Activated CD4-positive, alpha-beta T cell treated with anti-CD3 and anti-CD28 coated beads, Interleukin-2, amount 50 U/mL, for 48 hours (primary cell): ENCODE measurements at places on chromosomes 2 and 18.
A peak's percentile ranks its signal among the peaks of the same experiment; 100 is the strongest.

DNA sequence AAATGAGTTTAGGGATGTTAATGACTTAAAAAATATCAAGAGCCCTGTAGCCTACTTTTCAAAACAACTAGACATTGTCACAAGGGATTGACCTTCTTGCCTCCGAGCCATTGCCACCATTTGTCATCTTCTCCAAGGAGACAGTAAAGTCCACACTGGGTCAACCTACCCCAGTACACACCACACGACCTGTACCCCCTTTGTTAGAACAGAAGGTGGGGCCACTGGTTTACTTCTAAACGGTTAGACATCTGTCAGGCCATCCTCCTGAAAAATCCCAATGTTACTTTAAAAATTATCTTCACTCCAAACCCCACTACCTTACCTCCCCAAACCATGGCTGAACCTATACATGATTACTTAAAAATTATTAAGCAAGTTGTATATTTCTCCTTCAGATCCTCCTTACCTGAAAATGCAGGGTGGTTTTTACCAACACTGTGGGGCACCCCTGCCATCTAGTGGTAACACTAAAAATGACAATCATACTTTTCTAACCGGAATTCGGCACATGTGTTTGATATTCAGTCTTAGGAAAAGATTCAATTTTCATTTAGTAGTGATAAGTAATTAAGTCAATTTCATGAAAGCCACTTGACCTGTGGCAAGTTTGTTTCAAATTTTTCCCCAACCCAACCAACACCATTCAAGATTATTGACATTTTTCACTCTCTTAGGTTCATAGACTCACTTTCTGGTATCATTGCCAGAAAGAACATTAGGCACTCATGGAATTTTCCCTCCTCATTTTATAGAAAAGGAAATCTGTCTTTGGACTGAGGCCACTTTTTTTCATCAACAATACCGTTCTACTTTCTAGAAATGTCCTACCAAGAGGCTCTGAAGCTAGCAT, 265.3 kb upstream of the PKDCC start:
- peak; percentile 16 for DNase-seq

- no peak for DNase-seq
These were observed 264.7 kb upstream of the SLC14A2 start for GRCh38 chr18:45350404-45351156.

DNA sequence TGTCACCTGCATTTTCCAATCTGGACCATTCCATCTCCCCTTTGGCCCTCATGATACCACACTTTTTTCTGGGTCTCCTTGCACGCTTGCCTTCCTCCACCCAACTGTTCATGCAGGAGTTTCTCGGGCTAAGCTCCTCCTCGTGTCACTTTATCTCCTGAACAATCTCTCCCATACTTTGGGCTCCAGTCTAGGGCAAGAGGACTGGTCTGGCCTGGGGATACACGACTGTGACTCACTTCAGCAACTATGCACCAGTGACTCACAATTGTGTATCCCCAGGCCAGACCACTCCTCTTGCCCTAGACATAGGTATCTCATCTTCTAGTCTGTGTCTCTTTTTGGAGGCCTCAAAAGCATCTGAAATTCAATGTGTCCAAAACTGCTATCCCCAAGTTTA, 149.4 kb upstream of the PTPRM start:
- DNase-seq, result no peak

DNA sequence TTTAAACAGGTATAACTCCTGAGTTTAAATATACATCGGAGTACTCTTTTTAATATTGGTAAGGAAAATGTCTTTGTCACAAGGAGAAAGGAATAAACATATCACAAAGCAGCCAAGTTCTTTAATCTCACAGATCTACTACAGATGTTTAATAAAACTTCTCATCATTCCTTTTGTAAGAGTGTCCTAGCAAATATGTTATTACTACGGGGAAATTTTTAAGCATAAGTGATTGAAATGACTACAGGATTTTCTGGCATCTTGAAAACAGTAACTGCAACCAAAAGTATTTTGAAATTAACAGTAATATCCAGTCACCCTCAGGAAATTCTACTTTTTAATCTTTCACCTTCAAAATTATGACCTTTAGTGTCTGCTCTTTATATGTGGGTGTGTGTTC, 403.1 kb downstream of the IRS1 start:
- no peak for DNase-seq

- DNase-seq, result no peak
These were observed 8.6 kb upstream of the AGPS start for GRCh38 chr2:177383935-177384334.

DNA sequence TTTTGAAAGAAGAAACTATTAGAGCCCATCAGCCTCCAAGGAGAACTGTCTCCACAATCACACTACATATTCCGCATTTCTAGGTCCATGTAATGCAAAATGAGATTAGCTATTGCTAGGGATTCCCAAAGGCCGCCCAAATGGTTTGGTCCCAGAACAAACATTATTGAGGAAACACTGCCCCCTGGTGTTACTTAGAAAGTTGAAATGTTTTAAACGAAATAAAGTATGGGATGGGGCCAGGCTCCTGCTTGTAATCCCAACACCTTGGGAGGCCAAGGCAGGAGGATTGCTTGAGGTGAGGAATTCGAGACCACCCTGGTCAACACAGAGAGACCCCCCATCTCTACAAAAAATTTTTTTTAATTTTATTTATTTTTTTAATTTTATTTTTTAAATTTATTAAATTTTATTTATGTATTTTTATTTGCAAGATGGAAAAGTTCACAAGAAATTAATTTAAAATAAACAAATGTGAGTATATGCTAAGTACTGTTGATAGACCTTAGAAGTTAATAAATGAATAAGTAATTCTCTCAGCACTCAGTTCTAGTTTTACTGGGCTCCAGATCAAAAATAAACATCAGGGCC, 5.5 kb downstream of the NHEJ1 start:
- no peak for DNase-seq

DNA sequence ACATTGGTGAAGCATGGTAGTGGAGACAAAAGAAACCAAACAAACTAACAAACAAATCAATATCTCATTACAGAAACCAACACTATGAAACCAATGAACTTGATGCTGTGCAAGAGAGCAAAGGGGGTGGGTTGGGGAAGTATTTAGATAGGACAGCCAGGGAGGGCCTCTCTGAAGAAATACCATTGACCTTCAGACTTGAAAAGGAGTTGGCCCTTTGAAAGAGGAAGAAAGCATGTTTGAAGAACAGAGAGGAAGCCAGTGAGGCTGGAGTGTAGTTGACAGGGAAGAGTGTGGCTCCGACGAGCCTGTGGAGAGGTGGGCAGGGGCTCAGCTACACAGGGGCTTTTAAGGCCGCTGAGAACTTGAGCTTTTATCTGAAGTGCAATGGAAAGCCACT, 151.0 kb upstream of the GATA6 start:
- no peak for DNase-seq

- DNase-seq, result no peak
These were observed 117.6 kb downstream of the FAM124B start for GRCh38 chr2:224284134-224284946.

DNA sequence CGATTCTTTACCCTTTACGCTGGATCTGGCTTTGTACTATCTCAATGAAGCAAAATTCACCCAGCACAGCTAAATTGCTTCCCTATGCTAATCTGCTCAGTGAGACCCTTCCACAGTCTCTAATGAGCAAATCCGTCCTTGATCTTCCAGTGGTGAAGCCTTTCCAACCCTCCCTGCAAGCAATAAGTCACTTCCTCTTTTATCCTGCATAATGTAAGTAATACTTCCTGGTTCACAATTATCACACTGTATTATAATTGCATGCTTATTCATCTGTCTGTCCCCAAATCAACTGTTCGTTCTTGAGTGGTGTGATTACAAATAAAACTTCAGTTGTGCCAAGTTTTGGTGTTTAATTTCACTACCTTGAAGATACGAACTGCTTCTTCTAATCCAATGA, 404.0 kb downstream of the ADCYAP1 start:
- DNase-seq, result no peak

GRCh38 chr2:214699236-214699635, 110.2 kb downstream of the BARD1 start:
- no peak for DNase-seq

DNA sequence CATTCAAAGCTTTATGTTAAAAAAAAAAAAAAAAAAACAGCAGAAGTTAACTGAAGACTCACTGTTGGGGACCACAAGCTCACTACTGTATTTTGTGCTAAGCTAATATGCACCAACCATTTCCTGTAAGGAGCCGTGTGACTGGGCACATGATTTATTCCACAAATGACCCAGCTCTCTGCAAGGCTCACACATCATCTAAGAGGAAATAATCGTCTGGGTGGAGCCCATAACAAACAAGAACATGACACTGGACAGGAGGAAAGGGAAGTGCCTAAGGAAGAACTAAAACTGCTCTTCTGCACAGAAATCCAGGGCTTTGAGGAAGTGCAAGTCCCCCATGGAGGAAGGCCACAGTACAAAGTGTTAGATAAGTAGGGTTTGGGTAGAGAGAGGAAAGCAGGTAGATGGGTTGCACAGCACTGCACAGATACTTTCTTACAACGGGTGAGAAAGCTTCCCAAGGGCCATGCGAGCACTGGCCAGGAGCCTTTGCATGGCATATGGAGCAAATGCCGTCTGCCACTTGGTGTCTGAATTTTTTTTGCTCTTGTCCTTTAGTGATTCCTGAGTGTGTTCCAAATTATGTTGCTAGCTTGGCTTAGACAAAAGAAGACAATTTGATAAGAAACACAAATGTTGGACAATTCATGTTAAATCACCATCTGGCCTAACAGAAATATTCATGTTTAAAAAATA, 24.4 kb downstream of the NFE2L2 start:
- no peak for DNase-seq

DNA sequence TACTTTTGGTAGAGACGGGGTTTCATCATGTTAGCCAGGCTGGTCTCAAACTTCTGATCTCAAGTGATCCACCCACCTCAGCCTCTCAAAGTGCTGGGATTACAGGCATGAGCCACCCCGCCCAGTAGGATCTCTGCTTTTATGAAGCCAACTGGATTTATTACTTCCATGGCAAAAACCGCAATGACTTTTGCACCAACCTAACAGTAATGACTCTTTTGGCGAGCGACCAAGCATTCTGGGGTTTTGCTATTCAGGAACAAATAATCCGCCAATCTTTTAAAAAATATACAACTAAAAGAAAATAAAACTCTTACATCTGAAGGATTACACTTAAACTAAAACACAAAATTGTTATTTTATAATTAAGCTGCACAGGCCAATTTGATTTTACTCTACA, 260.6 kb downstream of the ZEB2 start:
- no peak for DNase-seq

DNA sequence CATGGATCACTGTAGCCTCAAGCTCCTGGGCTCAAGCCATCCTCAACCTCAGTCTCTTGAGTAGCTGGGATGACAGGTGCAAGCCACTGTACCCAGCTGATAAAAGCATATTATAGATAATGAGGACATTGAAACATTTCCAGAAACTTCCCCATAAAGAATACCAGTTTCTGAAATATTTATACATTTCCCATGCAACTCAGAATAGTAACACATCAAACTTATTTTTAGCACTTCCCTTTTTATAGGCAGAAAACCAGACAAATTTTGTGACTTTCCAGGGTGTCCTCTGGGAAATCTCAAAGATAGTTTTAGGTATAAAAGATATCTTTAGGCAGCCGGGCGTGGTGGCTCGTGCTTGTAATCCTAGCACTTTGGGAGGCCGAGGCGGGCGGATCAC, 25.1 kb upstream of the DPYSL5 start:
- no peak for DNase-seq

DNA sequence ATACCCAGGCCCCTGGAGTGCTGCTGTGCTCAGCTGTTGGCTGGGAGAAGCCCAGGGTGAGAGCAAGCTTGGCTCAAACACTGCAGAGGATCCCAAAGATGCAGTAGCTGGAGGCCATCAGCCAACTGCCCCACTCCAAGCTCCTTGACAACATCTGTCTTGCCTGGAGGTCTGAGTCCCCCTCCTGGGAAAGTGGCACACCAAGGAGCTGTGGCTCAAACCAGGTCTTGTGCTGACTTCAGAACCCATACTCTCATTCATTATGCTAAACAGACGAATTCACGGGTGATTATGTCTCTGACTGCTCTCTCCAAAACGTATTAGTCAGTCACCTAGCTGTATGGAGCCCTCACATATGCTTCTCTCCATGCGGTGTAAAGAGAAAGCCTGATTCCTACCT, 206.1 kb downstream of the TTC32 start:
- DNase-seq, result no peak

GRCh38 chr2:172241222-172241621, 138.5 kb upstream of the DLX2 start:
- DNase-seq, result no peak

GRCh38 chr2:174902506-174903263, 102.5 kb downstream of the CHN1 start:
- DNase-seq, result no peak

GRCh38 chr2:232415736-232416520, 9.3 kb downstream of the ALPG start:
- no peak for DNase-seq

DNA sequence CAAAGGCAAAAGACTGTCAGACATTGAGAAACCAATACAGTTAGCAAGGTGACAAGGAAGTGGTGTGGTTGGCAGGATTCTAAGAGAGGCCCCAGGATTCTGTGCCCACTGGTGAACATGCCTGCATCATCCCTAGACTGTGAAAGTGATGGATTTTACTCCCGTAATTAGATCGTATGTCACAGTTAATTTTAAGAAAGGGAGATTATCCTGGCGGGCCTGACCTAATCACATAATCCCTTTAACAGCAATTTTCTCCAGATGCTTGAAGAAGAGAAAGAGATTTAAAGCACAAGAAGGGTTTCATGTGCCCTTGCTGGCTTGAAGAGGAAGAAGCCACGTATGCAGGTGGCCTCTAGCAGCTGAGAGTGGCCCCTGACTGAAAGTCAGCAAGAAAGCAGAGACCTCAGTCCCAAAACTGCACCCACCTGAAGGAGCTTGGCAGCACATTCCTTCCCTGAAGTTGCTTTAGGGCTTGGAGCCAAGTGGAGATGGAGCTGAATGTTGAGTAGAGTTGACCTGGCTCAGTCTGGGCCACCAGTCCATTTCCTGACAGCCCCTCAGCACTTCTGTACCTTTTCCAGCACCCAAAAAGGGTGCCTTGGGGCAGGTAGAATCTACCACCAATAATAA, 49.1 kb downstream of the GTF3C3 start:
- DNase-seq, result no peak

DNA sequence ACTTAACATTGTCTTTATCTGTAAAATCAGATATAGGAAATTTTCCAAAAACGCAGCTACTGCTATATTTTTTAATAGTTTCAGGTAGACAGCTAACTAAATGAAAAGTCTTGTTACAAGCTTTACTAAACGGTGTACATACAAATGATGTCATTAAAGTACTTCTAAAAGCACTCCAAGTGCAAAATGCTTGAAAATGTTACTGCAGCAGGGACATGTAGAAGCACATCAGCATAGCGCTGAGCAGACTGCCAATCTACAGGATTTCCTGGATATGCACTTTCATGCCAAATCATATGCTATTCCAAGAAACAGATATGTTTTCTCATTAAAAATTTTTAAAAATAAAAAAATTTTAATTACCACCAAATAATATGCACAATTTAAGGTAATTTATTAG, 61.7 kb downstream of the SMAD2 start:
- no peak for DNase-seq

- DNase-seq, result no peak
These were observed 25.2 kb upstream of the RGPD4 start for GRCh38 chr2:107801498-107801897.

GRCh38 chr2:153388246-153388645, 90.3 kb downstream of the RPRM start:
- DNase-seq, result no peak
